Spinal cord (tissue), 10 donors: ENCODE measurements at places on chromosomes 6 and 20.
A peak's percentile ranks its signal among the peaks of the same experiment; 100 is the strongest.

DNA sequence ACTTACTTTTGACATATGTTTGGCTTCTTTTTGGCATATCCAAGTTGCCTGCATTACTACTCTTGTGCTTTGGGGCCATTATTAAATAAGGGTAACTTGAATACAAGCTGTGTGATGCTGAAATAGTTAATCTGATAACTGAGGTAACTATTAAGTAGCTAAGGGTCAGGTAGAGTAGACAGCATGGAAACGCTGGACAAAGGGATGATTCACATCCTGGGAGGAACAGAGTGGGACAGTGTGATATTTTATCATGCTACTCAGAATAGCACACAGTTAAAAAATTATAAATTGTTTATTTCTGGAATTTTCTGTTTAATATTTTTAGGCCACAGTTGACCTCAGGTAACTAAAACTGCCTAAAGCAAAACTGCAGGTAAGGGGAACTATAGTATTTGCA lies 483.9 kb downstream of the RFPL4B start:
- DNase-seq, result no peak

DNA sequence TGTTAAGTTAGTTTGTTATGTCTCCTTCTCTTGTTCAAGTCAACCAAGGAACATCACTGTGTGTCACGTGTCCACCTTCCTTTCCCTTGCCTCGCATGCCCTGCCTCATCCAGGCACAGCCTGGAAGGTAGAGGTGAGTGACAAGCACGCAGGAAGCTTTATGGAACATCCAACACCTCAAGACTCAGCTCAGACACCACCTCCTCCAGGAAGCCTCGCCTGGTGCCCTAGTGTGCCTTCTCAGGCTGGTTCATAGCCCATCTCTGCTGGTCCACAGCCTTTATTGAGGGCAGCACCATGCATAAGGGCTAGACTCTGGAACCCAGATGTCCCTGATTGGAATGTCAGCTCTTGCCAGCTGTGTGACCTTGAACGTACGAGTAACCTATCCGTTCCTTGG lies 224.3 kb downstream of the ANKRD60 start:
- DNase-seq, result no peak

DNA sequence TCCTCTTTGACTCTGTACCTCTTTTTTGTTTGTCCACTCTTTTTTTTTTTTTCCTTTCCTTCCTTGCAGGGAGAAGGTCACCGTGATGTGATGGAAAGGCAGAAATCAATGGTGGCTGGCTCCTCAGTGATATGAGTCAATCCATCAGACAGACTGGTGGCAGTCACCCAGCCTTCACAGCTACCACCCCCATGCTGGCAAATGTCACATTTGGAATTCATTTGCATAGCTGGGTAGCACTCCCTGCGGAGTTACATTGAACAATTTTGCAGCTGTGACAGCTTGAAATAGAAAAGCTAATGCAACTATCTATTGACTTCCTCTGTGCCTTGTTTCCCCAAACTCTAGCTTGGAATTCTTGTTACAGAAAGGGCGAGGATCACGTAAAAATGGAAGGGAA lies 668.4 kb downstream of the C6orf118 start:
- DNase-seq, result peak; percentile 13

DNA sequence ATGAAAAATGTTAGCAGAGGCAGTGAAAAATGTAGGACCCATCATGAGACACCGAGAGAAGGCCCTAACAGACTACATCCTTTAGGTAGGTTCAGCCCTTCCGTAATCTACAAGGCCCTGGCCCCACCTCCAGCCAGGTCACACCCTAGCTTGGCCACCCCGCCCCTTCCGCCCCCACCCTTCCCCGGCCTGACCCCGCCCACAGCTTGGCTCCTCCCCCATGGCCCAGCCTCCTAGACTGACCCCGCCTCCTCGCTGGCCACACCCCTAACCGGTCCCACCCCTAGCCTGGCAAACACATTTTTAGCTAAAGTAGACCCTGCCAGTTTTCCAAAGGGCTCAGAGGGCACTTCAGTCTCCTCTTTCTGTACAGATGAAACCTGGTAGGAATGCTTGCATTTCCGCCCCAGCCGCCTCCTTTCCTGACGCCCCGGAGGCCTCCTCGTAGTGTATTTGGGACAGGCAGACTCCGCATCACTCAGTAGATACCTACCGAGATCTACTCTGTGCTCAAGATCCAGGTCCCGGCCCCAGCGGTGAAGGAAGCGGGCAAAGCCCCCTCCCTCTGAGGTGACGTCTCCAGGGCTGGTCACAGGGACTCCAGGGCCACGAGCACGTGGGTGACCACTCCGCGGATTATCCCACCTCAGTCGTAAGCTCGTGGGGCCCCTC lies 443.5 kb downstream of the PREX1 start:
- no peak for DNase-seq

DNA sequence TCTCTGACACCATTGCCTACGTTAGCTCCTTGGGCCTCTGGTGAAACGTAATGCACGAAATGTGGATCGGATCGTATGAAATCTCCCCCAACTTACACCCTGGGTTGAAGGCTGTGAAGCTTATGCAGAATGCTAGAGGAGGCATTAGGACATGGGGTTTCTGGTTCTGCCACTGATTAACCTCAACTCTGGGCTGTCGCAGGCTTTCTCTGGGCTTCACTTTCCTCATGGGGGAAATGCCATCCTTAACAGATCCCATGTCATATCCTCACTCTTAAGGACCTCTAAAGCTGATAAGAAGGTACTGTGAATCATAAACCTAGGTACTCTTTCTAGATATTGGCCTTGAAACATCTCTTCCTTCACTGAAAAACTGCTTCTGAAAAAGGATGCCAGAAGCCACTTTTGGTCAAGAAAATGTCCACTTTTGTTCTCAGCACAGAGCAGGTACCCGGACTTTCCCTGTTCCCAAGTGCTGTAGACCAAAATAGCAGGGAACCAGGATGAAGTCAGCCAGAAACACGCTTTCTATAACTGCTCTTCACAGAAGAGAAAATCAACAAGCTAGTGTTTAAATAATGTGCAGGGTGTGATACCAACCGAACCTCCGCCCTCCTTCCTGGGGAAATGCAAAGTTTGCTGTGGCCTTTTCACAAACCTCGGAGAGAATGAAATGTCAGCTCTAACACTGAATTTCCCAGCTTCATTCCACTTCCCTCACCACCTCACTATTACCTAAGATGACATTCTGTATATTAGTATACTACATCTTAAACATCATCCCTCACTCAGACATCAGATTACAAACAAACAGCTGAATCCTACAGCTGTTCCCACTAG lies 118.9 kb downstream of the BACH2 start:
- DNase-seq, result peak; percentile 20

- DNase-seq, result peak; percentile 38
Measured at GRCh38 chr6:132937466-132937906, 123.1 kb downstream of the RPS12 start.

- no peak for DNase-seq
Measured at GRCh38 chr6:37106982-37107491, 62.9 kb upstream of the PIM1 start.

- no peak for DNase-seq
Measured at GRCh38 chr6:166007349-166008263, 160.0 kb downstream of the TBXT start.

- no peak for DNase-seq
Measured at GRCh38 chr6:126300735-126301134, 39.2 kb upstream of the CENPW start.

DNA sequence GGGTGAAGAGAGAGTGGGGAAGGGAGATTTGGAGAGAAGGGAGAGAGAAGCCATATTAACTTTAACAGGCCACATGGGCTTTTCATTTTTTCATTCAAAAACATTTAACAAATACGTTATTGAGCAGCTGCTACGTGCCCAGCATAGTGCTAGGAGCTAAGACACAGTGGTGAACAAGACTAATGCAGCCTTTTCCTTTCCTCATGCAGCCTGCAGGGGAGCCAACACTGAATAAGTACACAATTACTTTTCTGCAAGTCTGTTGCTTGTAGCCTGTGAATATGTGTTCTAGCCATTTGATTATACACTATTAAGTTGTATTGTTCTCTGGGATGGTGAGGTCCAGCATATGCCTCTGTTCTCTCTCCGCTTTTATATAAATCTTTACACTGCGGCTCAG lies 1.9 kb upstream of the BLOC1S5 start:
- no peak for DNase-seq

DNA sequence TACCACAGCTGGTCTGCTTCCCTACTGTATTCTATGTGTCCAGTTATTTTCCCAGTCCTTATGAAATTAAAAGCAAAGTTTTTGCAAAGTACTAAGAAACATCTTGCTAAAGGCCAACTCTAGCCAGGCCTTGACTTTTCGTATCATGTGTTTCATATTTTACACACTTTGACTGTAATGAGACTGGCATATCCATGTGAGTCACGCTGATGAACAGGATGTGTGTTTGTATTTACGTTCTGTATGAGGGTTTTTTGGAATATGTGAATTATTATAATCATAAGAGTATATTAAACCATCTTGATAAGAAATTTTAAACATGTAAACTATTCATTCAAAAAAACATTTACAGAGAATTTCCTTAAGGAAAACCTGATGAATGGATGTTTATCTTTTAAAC lies 59.7 kb downstream of the EYA4 start:
- DNase-seq, result no peak

GRCh38 chr6:168047841-168048723 lies 30.9 kb downstream of the FRMD1 start:
- DNase-seq, result peak; percentile 49
